ENCODE measurements at places on chromosomes 2 and 18.
A peak's percentile ranks its signal among the peaks of the same experiment; 100 is the strongest.

DNA sequence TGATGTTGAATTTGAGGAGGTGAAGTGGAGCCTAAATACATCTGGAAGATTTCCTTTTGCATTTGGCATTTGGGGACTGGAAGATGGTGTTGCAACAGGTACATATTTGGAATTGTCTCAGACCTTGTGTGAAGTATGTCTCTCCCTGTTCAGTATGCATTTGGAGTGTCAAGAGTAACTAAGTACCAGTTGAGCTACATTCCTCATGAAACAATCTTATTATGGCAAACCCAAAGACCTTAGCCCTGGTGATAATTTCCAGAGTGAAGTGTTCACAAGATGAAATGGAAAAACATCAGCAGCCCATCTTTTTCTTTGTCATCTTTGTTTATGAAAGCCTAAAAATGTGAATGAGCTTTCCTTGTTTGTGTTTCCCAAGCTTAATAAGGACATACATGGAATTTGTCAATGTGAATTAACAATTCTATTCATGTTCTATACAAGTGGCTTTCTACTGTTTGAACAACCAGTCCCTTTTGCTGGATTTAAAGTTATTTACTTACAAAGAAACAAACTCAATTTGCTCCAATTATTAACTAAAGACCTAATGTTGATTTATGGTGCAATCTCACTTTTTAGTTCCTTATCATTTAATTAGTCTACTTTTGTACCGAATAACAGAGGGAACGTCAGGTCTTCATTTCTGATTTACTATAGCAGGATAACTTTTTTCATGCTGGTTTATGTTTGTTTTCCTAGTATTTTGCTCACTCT lies 42.1 kb upstream of the PPP1R1C start:
- DNase-seq = no peak

GRCh38 chr2:121969166-121969565 lies 213.7 kb downstream of the TSN start:
- no peak for DNase-seq

DNA sequence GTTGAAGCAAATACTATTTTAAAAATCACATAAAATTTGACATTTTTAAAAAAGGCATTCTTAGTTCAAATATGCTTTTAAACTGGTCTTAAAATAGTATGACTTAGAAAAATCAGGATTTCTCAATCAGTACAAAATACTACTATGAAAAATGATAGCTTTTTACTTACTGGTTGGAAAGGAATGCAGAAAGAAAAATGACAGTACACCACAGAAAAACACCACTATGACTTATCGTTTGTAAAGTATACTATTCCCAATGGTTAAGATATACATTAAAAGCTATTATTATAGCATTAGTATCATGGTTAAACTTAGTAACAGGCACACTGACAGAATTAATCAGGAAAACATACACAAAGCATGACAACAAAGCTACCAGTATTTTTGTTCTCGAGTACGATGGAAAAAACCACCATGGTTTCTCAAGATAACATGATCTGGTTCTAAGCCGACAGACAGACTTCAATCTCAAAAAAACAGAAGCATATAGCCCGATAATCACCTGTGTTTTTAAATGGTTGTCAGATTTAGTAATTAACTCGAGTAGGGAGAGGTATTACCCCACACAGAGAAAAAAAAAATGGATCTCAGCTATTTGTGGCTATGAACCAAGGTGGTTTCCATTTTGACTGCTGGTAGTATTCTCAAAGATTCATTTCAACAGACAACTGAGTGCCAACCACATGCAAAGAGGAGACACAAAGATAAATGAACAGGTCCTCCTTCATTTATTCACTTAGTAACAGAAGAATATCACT lies 39.1 kb downstream of the CUL3 start:
- no peak for DNase-seq

- DNase-seq = no peak
Observed at GRCh38 chr2:190929919-190930318, 49.3 kb downstream of the GLS start.

DNA sequence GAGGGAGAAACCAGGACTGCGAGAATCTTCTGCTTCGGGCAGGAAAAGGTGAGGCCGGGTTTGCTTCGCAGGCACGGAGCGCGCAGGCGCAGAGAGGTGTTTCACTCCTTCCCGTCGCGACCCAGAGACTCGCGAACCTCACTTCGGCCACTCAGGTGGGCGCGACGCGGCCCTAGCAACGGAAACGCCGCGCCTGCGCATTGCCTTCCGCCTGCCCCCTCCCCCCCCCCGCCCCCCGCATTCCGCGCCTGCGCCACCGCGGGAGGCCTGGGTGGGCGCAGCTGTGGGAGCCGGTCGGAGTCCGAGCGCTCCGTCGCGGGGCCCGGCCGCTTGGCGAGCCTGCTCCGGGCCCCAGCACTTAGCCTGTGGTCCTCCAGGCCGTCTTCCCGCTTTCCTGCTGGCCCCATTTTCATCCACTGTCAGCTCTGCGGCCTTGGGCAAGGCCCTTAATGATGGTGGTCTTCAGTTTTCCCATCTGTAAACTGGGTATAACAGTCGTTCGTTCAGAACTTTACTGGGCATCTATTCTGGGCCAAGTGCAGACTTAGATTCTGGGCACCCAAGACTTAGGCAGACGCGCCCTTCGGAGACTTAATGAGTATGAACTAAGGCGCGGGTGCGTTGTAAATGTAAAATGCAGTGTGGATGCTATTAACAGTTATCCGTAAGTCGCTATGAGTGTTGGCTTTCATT lies 62.1 kb upstream of the ACKR3 start:
- peak; percentile 55 for DNase-seq

- DNase-seq = peak; percentile 34
Observed at GRCh38 chr2:101387151-101387834, at the start of gene CREG2. Gene CREG2, minus strand, starts transcription at chr2:101387503. Its CDS starts 46 bp downstream, at chr2:101387457.

DNA sequence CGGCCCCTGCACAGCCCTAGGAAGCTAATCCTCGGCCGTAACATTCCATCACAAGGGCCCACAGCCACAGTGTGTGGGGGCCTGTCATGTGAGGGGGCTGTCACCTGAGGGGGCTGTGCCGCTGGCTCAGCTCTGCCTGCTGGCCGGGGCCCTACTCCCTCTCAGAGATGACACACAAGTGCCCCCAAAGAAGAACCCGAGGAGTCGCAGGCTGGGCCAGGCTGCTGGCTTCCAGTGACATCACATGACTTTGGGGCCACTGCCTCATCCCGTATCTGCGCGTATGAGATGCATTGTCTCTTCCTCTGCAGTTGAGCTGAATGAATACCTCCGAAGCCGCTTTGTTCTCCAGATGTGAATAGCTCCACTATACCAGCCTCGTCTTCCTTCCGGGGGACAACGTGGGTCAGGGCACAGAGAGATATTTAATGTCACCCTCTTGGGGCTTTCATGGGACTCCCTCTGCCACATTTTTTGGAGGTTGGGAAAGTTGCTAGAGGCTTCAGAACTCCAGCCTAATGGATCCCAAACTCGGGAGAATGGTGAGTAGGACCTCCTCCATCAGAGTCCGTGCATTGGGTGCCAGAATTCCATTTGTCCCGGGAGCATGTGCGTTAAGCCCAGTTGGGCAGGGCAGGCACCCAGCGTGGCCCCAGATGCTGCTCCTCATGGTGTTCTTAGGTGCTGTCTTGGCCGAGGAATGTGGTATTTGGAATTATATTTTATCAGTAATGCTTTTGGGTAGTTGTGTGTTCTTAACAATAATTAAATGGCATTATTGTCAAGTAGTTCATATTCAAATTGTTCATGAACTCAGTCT lies at the start of gene CNDP1:
TSS of gene CNDP1 (plus strand) at position 351 of the 820 bp plus-strand sequence. CDS start at position 519, 168 bp downstream.
- no peak for DNase-seq

GRCh38 chr2:156322686-156323231 lies 9.8 kb downstream of the NR4A2 start:
- no peak for DNase-seq

DNA sequence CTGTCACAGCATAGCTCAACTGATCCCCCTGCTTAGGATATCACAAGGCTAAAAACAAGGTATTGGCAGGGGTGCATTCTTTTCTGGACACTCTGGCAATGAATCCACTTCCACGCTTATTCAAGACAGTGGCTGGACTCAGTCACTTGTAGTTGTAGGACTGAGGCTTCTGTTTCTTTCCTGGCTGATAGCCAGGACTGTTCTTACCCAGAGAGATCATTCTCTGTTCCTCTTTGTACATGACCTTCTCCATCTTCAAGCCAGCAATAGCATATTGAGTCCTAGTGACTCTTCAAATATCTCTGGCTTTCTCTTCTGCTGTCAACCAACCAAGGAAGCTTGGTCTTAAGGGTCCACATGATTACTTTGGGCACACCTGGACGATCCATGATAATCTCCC lies 241.3 kb downstream of the RBM43 start:
- no peak for DNase-seq

DNA sequence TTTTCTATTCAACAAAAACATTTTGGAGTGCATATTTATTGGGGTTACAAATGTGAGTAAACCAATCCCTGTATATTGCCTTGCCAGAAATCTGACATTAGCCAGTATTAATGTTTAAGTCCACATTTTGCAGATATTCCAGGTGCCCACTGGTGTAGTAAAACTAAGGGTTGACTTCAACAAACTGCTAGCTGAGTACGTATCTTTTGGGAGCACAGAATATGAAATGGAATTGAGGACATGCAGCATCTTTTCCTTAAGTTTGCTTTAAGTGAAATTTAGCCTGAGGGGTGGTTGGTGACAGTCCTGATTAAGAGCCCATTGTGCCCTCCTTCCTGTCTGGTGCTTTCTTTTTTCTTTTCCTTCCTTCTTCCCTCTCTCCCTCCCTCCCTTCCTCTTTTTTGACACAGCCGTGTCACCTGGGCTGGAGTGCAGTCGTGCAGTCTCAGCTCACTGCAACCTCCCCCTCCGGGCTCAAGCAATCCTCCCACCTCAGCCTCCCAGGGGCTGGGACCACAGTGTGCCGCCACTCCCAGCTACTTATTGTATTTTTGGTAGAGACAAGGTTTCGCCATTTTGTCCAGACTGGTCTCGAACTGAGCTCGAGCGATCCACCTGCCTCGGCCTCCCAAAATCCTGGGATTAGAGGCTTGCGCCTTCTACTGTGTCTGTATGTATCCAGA lies 1.6 kb downstream of the NUP35 start:
- no peak for DNase-seq

- no peak for DNase-seq
Observed at GRCh38 chr2:80102026-80102425, 202.5 kb downstream of the LRRTM1 start.

- DNase-seq = no peak
Observed at GRCh38 chr2:148253685-148254084, 232.8 kb downstream of the MBD5 start.
